ENCODE measurements at places on chromosomes 12 and 14.

DNA sequence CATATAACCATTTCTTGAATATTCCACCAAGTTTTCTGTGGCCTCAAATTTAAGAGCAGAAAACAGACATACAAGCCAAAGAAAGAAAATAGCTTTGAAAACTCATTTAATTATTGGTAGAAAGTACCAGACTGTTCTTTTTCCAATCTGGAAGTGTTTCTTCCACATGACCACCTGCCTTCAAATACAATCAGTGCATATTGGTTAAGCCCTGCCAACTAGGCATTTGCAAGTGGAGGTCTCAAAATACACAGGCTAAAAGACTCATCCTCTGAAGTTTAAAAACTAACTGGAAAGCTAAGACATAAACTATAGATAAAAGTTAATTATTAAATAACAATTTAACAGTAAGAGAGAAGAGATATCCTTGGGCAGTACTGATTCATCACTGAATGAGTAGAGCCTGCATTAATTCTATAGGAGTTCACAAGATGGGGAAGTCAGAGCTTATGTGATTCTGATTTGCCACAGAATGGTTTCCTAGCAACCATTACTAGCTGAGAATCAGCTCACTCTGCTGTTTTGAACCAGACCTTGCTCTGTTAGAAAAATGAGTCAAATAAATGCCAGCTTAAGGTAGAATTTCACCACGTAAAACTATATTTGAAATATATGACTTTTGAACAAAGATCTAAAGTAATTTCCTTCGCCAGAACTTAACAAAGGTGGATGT is 433.8 kb downstream of the FUT8 start:
- DNase-seq: no peak

GRCh38 chr12:65660096-65660495 is 164.2 kb upstream of the HMGA2 start:
- no peak for DNase-seq

DNA sequence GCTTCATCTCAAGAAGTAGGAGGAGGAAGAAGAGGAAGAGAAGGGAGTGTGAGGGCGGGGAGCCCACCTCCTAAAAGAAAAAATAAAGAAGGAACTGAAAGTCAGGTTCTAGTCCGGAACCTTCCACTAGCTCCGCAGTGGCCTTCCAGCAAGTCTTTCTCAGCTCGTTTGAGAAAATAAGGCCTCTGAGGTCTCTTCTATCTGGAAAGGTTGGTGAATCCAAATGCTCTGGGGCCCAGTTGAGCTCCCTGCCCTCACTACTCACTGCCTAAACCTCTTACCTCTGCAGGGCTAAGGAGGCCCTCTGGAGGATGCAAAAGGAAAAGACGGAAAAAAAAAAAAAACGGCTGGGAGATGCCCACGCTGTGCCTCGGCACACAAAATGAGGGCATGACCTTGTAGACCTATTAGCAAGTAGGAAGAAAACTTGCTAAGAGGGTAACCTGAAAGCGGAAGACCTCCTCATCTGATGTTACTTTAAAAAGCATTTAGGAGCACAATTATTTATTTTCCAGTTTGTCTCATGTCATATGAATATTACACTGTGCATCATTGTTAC is 35.9 kb downstream of the FBLN5 start:
- no peak for DNase-seq

DNA sequence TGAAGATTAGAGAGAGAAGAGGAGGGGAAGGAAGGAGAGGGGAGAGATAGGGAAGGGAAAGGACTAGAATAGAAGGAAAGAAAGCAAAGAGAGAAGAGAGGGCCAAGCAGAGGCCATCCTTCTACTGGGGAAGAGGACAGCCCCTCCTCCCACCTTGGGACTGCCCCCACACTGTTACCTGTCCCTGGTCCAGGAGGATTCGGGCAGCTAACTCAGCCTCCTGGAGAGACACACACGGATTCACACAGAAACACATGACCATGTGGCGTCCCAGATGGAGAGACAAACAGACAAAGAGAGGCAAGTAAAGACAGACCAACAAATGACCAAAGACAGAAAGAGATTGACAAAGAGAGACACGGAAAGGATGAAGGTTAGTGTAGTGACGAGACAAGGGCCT is 2.2 kb downstream of the NDRG2 start:
- DNase-seq: no peak

DNA sequence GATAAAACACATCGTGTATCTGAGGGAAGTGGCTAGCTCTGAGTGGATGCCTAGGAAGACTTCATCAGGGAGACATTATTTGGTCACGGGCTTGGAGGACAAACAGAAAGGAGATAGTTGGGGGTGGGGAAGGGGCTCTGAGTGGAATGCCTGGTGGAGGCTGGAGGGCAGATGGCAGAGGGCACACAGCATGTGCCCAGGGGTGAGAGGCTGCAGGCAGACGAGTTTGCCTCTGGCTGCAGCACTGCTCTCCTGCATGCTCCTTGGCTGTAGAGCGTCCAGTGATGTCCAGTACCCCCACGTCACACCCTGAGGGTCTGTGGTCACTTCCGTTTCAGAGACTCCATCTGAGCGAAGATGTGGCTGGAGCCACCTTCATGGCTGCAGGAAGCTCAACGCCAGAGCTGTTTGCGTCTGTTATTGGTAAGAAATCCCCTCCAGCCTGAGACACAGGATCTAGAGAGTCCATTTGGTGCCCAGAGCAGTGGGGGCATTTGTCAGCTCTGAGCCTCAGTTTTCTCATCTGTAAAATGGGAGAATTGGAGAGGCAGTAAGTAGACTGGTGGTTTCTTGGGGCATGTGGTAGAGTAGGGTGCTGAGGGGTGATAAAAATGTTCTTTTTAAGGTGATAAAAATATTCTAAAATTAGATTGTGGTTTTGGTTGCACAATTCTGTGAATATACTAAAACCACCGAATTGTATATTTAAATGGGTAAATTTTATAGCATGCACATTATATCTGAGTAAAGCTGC is 71.7 kb upstream of the RIN3 start:
- DNase-seq: no peak

GRCh38 chr12:118418385-118419057 is 42.2 kb downstream of the SUDS3 start:
- DNase-seq: no peak

- DNase-seq: no peak
Measured at GRCh38 chr12:107458163-107458562, 227.4 kb upstream of the PWP1 start.

DNA sequence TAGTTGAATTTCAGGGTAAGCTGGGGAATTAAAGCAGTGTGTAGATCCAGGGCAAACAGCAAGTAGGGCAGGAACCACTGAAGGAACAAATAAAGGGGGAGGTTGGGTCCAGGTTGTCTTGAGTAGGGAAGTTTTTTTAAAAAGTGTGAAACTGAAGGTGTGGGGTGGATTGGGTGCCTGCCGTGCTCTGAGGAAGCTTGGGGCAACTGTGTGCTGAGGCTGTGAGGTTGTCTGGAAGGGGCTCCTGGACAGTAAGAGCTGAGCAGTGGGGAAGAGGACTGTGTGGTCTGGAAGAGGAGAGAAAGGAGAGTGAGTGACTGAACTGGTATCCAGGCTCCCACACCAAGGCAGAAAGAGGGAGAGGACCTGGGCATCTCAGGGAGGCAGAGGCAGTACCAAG is 10.9 kb upstream of the GPR162 start:
- no peak for DNase-seq

Data from posterior vena cava (tissue), 2 donors.